Cortex of kidney (tissue), 1 donor: ENCODE measurements at places on chromosomes 7 and 10.

GRCh38 chr7:143882020-143882603 lies 19.9 kb downstream of the TCAF1 start:
- no peak for DNase-seq

DNA sequence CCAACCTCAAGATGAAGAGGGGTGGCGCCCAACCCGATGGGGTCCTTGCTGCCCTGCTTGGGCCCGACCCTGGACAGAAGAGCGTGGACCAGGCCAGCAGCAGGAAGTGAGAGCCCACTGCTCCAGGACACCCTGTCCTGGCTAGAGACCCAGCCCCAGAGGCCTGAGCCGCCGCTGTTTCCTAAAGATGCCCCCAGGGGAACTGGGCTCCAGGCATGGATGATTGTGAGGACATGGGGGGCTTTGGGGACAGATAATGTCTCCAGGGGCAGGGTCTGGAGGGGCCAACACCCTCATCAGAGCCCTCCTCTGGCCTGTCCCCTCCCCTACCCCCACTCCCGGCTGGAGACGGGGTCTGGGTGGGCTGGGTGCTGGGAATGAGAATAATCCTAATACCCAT lies 71.7 kb downstream of the MYL10 start:
- no peak for DNase-seq

DNA sequence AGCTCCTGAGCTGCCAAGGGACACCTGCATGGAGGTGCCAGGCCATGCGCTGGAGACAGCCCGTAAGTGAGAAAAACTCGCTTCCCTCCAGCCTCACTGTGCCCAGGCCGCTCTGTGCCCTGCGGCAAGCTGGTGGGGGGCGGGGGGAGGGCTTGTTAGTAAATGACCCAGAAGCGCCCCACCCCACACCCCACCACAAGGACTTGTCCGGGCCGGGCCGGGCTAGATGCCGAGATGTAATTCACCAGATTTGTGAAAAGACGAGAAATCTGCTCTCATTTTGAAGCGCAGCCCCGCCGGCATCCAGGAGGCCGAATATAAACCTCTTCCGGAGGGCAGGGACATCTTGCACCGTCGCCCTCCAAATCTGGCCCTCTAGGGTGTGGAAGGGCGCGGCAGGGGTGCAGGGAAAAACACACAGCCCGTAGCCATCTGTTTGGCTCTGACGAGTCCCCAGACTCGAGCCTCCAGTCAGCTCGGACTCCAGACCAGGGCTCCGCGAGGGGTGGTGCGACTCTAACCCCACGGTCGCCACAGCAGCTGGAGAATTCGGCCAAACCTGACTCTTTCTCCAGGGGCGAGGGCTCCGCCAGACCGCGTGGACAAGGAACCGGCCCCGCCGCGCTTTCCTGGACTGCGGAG lies 14.8 kb downstream of the TLX1 start:
- DNase-seq, result no peak

GRCh38 chr7:96657347-96658021 lies 52.2 kb downstream of the SEM1 start:
- no peak for DNase-seq

- DNase-seq, result no peak
Measured at GRCh38 chr7:100567031-100567730, 6.5 kb downstream of the SAP25 start.

DNA sequence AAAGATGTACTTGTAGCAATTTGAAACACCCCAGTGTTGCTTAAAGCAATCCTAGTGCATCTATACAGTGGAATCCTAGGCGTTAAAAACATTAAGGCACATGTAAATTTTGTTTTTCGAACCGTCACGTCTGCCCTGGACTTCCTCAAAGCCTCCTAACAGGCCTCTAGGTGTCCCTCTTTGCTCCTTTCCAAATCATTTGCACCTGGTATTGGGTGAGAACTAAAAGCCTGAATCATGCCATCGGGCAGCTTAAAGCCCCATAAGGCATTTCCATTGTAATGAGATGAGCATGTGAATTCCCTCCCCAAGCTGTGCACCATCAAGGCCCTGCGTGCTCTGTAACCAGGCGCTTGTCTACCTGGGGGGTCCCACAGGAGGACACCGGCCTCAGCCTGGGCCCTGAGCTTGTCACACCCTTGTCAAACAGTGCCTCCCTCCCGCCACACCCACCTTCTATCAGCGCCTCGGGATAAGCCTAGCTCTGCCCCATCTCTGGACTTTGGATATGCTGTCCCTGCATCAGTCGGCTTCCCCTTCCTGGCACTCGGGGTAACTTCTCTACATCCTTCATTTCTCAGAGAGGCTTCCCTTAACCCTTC lies 89.2 kb downstream of the WDR11 start:
- no peak for DNase-seq

DNA sequence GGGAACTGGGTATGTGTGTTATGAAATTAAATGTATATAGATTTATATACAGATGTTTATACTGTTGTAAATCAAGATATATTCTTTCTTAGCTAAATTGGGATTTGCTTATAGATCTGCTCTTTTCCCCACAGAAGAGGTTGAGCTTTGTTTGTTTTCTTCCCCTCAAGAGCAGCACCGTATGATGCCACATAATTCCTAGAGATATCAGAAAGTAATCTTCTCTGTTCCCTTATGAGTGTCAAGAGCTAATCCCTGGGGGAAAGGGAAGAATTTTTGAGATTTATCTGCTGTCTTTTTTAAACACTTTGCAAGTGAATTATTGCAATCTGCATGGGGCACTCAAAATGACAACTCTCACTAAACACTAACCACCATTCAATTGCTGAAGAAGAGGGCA lies 68.7 kb upstream of the SP4 start:
- DNase-seq, result no peak

DNA sequence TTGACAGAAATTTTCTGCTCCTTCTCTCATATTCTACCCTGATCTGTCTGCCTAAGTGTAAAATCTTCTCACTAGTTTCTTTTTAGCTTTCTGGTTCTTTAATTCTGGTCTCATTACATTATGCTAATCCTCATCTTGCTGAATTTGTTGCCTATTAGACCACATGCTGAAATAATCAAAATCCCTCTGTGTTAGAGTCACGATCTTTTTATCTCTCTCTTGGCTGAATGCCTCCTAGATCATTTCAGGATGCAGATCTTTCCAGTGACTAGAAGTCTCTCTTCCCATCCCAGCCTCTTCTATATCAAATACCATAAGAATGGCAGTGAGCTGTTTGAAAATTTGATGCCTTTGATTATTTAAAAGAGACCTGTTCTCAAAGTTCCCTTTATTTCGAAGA lies 661.9 kb downstream of the SORCS1 start:
- DNase-seq, result no peak

DNA sequence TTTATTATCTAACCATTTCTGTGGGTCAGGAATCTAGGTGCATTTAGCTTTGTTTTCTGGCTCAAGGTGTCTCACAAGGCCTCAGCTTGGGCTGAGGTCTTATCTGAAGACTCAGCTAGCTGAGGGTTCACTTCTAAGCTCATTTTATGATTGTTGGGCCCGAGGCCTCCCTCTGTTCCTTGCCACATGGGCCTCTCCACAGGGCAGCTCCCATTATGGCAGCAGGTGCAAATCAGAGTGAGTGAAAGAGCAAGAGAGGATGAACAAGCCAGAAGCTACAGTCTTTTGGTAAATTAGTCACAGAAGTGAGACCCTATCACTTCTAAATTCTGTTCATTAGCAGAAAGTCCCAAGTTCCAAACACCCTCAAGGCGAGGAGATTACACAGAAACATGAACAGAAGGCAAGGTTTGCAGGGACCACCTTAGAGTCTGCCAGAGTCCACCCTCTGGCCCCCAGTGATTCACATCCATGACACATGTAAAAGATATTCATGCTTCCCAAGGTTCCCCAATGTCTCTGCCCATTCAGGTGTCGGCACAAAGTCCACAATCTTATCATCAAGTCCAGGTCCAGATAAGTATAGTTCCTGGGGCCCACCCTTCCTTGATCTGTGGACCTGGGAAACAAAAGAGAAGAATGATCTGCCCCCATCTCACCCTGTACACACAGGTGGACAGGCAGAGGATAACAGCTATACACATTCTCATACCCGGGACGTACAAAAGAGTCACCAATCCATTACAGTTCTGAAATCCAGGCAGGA lies 23.7 kb downstream of the FIGNL1 start:
- no peak for DNase-seq

DNA sequence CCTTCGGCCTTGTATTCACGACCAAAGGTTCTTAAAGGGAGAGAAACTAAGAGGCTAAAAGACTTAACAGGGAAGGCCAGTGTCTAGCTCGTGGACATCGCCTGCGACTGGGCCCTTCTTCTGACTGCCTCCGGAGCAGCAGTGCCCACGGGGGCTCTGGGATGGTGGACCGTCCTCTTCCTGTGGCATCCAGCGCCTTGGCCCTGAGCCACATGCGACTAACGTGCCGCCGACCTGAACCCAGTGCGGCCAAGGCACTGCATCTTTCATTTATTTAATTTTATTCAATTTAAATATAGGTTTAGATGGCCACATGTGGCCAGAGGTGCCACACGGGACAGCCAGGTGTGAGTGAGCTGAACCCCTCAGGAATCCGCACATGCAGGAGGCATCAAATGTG lies 451.7 kb downstream of the PTPRN2 start:
- no peak for DNase-seq

DNA sequence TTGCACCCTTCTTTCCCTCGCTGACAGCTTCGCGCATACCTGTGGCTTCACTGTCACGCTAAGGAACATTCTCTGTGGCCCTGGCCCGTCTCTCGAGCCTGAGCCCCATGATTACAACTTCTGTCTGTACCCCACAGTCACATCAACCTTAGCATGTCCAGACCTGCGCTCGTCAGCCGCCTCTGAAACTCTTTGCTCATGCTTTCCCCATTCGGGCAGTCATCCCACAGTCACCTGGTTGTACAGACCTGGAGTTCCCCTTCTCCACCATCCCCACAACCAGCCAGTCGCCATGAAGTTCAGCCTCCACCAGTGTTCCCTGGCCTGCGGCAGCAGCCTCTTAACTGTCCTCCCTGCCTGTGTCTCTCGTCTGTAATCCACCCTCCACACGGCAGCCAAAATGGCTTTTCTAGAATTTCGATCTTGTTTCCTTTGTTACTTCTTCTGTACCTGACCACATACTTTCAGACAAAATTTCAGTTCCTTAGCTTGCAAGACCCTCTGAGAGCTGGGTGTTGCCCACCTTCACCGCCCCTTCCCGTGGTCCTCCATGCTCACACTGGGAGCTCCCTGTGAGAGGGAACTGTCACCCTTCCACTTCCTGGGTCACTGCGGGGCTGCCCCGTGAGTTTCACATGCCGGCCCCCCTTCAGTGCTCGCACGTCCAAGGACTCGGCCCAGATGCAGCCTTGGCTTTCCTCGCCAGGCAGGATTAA lies 229.2 kb downstream of the CELF2 start:
- DNase-seq, result no peak
